ENCODE measurements at places on chromosomes 5 and 9.

DNA sequence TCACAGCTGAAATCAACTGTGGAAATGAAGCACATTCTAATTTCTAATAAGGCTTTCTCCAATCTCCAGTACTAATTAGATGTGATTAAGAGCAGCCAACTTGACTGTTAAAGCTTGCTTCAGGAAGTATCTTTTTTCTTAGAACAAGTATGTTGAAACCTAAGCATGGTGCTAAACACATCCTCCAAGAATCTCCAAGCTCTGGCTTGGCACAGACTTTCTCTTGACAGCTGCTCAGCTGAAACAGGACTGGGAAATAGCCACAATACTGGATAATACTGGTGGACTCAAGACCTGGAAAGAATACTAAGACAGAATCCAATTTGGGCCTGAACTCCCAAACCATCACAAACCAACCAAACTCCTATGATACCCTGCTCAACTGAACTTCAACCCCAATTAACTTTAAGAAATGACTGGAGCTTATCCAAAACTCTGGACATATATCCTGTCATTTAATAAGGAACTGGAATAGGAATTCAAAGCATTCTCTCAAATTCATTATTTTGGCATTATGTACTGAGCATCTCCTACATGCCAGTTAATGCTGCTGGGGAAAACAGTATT is 16.2 kb downstream of the PRKAA1 start:
- no peak for DNase-seq

- DNase-seq = no peak
These were observed 24.8 kb downstream of the CEP72 start for GRCh38 chr5:636951-637350.

GRCh38 chr5:122463221-122463620 is 151.2 kb downstream of the SNCAIP start:
- DNase-seq = no peak

DNA sequence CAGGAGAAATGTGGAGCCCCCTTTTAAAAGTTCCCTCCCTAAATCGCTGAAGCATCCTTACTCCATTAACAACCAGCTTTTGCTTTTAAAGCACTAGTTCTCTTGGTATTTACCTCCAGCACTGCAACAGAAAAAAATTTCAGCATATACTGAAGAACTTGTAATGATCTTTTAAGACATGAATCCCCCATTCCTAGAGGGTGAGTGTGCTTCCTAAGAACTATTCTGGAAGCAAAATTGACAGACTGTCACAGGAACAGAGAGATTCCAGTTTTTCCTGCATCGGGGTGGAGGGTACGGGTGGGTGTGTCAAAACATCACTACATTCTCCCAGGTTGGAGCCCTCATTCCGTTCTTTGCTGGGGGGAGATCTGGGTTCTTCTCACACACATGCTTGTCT is 151.9 kb downstream of the EBF1 start:
- no peak for DNase-seq

DNA sequence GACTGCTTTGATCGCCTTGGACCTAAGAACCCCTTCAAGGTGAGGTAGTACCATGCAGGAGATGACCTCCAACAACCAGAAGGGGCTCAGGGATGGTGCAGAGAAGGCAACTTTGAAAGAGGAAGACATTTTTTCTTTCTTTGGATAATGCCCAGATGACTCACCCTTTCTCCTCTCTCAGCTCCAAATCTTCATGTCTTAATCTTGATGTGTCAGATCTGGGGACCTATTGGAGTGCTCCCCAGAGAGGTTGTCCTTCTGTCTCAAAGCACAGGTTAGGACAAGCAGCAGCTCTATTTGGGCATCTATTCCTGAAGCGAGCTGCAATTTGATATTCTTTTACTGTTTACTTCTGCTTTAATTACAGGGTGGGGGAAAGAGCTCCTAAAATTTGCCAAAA is 229.9 kb upstream of the MAP3K1 start:
- no peak for DNase-seq

DNA sequence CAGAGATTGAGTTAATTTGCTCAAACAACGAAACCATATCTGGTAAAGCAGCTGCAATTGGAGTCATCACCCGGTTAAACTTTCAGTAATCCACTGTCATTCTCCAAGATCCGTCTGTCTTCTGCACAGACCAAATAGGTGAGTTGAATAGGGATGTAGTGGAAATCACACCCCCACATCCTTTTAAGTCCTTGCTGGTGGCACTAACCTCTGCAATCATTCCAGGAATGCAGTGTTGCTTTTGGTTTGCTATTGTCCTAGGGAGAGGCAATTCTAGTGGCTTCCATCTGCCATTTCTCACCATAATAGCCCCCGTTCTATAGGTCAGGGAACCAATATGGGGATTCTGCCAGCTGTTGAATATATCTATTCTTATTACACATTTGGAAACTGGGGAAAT is 14.6 kb upstream of the BTF3 start:
- DNase-seq = no peak

GRCh38 chr5:58454025-58454424 is 5.9 kb downstream of the PLK2 start:
- DNase-seq = no peak

GRCh38 chr5:91532281-91532680 is 149.2 kb upstream of the ARRDC3 start:
- DNase-seq = no peak

DNA sequence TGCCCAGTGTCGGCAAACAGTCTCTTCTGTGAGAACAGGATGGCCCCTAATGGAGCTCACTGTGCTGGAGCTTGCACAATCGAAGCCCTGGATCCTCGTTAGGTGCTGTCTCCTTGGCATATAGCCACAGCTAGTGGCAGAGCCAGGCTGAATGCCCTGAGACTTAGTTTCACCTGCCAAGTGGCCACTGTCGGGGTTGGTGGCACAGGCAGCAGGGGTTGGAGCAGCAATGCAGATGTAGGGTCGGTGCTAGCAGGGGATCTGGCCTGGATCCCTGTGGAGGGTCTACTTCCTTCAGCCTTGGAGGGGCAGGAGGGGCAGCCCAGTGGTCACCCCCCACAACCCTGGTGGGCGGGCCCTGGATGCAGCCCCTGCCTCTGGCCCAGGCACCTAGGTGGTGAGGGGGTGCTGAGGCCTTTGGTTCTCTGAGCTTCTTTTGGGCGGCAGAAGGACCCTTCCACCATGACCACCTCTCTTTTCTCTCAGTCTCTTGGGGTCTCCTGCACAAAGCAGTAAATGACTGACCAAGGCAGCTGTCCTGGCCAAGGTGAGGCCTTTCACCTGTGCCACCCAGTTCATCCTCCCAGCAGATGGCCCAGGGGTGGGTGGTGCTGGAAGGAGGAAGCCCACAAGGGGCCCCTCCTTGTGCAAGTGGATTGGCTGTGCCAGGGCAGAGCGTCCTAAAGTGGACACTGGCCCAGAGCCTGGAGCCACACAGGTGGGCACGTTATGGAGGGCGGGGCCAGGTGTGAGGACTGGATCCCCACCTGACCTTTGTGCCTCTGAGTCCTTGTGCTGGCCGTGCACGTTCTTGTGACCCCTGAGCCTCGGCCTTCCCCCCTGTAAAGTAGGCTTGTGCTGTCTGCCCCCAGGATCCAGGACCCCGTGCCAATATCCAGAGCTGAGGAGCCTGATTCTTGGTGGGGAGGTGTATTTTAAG is 44.8 kb downstream of the PHF2 start:
- no peak for DNase-seq

DNA sequence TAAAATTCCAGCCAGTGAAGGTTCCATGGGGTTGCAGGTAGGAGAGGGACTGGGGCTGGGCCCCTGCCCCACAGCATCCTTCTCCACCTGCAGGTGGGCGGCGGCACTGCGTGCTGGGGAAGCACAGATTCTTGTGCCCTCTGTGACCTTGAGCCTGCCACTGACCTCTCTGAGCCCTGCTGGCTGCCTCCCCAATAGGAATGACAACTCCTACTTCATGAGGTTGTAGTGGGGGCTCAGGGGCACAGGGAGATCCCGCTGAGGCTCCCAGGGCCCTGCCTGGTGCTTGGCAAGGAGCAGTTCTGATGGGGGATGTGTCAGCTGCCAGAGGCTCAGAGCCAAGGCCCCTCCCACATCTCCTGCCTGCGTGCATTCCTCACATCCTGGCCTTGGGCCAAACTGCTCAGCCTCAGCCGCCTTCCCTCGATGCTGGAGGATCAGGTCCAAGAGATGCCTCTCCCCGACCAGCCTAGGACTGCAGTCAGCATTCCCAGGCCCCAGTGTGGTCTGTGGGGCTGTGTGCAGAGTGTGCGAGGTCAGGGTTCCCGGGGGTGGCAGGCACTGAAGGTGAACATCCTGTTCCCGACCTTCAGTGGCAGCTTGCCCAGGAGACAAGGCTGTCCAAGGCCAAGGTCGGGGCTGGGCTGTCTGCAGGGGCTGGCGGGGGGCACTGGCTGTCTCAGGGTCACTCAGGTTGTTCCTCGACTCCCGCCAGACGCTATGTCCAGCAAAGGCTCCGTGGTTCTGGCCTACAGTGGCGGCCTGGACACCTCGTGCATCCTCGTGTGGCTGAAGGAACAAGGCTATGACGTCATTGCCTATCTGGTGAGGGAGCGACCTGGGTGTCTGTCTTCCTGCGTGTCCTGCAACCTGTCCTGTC is 7.0 kb downstream of the ASS1 start:
- no peak for DNase-seq

DNA sequence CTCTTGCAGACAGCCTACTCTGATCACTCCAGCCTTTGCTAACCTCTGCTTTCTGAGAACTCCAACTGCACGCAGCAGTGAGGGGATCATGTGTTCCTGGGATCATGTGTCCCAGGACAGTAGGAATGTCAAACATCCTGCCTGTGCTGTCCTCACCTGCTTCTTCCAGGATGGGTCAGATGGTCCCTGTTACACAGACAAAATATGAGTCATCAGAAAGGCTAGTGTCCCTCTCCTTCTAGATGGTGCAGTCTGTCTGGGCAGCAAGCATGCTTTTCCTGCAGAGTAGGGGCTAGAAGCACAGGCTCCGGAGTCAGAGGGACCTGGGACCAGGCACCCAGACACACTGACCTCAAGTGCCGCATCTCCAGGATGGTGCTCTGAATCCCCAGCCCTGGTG is 20.1 kb upstream of the SLC25A48 start:
- no peak for DNase-seq

GRCh38 chr9:121225240-121225639 is 23.6 kb upstream of the RAB14 start:
- no peak for DNase-seq

DNA sequence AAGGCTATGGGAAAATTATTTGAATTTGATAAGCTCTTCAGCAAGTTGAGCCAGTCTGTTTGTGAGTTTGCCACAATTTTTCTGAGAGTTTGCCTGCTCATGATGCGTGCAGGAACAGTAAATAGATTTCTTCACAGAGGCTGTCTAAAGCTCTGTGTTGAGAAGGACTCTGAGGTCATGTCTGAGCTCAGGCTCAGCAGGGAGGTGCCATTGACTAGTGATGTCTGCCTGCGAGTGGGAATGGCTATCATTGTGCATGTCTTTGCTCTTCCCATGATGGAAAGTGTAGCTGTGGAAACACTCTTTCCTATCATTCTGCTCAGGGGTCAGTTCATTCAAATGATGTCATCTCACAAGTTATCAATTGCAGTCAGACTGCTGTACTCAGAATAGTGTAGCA is 142.8 kb downstream of the RASEF start:
- no peak for DNase-seq

GRCh38 chr5:168529374-168530234 is 499 bp downstream of the FBLL1 start:
- no peak for DNase-seq

GRCh38 chr9:107480386-107480789 is 9.2 kb downstream of the KLF4 start:
- DNase-seq = no peak

DNA sequence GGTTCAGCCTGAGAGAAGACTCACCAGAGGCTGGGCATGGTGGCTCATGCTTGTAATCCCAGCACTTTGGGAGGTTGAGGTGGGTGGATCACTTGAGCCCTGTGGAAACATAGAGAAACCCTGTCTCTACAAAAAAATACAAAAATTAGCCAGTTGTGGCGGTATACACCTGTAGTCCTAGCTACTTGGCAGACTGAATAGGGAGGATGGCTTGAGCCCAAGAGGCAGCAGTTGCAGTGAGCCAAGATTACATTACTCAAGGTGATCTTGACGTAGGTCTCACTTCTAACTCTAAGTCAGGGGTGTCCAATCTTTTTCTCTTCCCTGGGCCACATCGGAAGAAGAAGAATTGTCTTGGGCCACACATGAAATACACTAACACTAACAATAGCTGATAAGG is 16.2 kb upstream of the ATP6V1G1 start:
- DNase-seq = no peak

DNA sequence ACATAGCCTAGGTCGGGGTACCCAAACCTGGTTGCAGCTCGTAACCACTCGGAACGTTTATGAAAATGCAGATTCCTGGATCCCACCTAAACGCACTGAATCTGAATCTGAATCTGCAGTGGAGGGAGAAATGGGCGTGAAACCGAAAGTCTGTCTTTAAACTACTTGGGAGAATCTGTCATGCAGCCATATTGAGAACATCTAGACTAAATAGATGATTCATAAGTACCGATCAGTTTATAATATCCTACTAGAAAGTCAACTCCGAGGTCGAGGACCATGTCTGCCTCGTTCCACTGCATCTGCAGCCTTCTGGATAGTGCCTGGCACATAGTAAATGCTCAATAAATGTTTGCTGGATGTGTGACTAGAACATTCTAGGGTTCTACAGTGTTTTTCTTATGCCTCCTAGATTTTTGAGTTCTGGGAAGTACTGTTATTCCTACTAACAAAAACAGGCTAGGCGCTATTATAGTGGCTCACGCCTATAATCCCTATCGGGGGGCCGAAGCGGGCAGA is 632 bp downstream of the COQ4 start:
- DNase-seq = no peak

GRCh38 chr9:15421532-15421931 is 1.1 kb upstream of the SNAPC3 start:
- no peak for DNase-seq

DNA sequence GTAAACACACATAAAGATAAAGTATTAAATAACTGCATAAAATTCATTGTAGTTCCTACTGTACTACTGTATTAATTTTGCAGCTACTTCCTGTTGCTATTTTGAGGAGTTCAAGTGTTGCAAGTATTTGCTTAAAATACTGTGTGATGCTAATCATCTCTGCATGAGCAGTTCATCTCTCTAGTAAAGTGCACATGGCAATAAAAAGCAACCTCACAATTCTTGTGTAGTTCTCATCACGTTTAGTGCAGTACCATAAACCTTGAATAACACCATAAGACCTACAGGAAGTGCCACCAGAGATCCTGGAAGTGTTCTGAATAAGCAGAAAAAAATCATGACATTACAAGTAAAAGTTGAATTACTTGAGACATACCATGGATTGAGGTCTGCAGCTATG is 34.6 kb downstream of the CPLANE1 start:
- no peak for DNase-seq
